Kidney (tissue), 22 donors: ENCODE measurements at places on chromosomes 5 and 9.

- no peak for DNase-seq
Measured at GRCh38 chr5:106801554-106801953, 869.2 kb downstream of the EFNA5 start.

- no peak for DNase-seq
Measured at GRCh38 chr5:68217047-68217355, 1.4 kb downstream of the PIK3R1 start.

GRCh38 chr9:127578952-127579853, 32.9 kb upstream of the STXBP1 start:
- peak; percentile 60 for DNase-seq

DNA sequence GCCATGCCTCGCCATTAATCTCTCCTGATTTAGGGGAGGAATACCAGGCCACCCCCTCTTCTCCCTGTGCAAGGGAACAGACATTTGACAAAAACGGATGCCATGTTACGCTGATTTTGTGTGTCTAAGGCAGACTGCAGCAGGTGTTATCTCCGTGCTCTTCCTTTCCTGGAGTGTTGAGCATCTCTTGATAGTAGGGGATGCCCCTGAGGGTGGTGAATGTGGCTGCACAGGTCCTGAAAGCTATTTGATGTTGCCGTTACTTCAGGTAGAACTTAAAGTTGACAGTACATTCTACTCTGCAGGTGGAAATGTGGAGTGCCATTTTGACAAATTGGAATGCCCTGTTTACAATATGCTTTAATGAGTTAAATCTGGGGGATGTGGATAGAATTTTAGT, 21.5 kb downstream of the TENT4A start:
- DNase-seq: no peak

- peak; percentile 15 for DNase-seq
Measured at GRCh38 chr9:74824654-74825053, 63.1 kb downstream of the TRPM6 start.

- no peak for DNase-seq
Measured at GRCh38 chr5:91182763-91183162, 200.4 kb downstream of the ARRDC3 start.

DNA sequence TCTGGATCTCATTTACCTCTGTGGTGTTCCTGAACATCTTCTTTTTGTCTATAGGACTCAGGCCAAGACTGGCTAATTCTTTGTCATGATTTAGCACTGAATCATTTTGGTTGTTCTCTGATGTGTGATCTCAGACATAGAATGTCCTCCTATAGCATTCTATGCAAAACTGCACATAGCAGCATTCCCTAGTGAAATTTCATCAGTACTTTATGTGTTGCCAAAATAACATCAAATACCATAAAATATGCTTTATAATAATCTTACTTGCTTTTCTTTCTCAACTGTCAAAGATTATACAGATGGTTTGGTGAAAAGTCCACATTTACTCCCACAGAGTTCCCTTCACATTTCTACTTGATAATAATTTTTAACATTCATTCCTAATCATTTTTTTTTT, 115.7 kb upstream of the MPDZ start:
- DNase-seq: no peak

- DNase-seq: peak; percentile 86
Measured at GRCh38 chr5:169106911-169107706, 193.8 kb downstream of the SLIT3 start.

GRCh38 chr9:115171921-115172388, 54.0 kb upstream of the TNC start:
- DNase-seq: peak; percentile 66

GRCh38 chr9:73149371-73150067, 2.1 kb upstream of the ANXA1 start:
- peak; percentile 35 for DNase-seq

GRCh38 chr9:123268199-123268464, 254 bp downstream of the STRBP start:
- no peak for DNase-seq

DNA sequence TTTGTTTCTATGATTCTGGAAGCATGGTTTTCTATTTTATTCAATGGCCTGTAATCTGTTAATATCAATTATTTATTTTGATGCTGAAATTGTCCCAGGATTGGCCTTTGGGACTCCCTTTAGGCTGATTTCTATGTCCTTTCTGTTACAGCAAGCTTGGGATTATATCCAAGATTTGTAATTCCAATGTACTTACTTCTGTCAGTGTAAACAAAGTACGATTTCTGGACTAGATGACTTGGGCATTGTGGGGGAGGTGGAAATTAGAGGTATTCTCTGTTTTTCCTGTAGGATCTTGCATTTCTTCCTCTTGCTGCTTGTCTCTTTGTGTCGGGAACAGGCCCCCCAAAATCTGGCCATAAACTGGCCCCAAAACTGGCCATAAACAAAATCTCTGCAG, 3.7 kb downstream of the PCDHGA12 start:
- no peak for DNase-seq

DNA sequence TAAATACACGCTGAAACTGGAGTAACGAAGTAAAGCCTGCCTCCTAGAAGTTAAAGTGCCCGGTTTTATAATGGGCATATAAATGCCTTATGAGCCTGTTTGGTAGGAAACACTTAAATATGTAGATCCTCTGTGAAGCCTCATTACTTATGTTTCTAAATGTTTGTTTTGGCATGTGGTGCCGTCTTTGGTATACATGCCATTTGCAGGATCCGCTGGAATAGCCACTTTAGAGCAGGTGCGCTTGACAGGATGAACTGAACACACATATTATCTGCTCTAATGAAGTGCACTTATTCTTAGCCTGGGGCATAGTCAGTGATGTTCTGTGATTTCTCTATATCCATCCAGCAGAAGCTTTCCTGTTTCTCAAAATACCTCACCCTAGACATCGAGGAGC, 778.1 kb upstream of the WWC1 start:
- no peak for DNase-seq

GRCh38 chr5:133635051-133635450, 22.7 kb upstream of the FSTL4 start:
- DNase-seq: no peak

DNA sequence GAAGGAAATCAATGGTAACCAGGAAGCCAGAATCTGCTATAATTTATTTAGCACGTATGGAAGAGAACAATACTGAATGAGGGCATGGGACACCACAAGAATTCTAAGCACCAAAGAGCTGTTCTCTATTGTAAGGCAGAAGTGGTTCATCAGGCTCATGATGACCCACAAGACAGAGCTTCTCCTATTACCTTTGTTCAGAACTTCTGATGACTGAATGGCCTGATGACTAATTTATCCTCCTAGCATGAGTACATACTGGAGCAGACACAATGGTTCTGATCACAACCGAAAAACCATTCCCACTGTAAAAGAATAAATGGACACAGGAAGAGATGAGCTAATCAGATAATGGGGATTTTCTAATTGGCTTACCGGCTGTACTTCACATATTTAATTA, 329.8 kb upstream of the PDE4D start:
- DNase-seq: no peak

DNA sequence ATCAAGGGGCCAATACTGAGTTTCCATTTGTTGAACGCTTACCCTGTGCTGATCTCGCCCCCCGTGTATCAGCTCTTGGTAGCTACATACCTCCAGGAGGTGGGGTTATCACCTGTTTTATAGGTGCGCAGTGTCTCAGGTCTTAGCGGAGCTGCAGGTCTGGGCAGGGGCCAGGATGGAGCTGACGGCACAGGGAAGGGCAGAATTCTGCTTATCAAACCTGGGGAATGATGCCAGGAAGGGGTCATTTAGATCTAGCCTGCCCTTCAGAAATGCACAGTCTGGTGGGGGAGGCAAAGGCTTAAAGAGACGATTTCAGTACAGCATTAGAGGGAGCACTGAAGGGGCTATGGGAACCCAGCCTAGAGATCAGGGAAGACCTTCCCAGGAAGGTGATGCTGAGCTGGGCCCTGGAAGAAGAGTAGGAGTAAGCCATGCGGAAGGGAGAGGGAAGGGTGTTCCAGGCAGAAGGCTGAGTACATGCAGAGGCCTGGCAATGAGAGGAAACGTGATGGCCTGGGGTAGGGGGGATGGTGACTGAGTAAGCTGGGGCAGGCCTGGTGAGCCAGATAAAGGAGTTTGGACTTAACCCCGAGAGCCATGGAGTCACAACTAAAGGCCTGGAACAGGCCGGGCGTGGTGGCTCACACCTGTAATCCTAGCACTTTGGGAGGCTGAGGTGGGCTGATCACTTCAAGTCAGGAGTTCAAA, 31.5 kb downstream of the OLFML2A start:
- DNase-seq: no peak

DNA sequence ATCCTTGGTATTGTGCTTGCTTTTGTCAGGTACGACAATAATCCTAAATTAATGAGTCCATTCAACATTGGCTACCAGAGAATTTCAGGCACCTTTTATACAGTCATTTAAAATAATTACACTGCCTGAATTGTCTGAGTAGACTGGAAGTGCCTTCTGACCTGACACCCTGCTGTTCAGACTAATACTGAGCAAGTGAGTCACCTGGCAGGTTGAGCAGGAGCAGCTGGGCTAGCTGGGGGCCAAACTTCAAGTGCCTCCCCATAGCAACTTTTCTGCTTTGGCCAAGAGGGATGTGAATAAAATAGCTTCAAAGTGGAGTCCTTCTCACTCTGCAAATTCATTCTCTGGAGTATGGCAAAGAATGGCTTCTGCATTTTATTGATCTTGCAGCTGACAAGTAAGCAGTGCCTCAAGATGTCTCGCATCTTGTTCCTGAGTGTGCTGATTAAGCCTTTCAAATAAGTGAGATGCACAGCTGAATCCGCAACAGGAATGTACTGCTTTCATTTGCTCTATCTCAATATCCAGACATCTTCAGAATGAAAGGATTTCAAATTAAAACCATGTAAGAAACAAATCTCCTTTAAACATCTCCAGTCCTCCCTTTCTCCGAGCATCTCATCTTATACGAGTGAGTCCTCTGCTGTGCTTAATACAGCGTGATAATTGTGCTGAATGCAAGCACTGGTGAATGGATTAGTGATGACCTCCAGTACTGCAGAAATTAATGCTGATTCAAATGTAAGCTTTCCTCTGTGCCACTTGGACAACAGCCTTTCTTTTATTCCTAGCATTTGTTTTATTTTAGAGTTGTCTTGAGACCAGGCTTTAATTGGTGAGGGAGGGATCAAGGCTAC, 271.2 kb downstream of the EDIL3 start:
- DNase-seq: no peak

DNA sequence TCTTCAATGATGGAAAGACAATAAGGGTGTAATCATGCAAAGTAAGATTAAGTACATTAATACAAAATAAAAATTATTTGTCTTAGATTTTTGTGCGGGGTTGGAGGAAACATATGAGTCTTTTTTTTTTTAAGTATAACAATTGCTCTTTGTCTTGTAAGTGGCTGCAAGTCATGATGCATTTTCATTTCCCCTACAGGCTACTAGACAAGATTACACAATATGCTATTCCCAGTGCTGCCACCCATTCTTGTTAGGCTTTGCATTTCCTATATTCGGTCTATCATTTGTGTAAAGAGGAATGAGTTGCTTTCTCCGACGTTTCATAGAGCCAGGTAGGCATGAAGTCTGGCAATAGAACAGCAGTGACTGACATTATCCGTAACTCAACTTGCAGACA, 294.2 kb upstream of the CYLC2 start:
- no peak for DNase-seq

DNA sequence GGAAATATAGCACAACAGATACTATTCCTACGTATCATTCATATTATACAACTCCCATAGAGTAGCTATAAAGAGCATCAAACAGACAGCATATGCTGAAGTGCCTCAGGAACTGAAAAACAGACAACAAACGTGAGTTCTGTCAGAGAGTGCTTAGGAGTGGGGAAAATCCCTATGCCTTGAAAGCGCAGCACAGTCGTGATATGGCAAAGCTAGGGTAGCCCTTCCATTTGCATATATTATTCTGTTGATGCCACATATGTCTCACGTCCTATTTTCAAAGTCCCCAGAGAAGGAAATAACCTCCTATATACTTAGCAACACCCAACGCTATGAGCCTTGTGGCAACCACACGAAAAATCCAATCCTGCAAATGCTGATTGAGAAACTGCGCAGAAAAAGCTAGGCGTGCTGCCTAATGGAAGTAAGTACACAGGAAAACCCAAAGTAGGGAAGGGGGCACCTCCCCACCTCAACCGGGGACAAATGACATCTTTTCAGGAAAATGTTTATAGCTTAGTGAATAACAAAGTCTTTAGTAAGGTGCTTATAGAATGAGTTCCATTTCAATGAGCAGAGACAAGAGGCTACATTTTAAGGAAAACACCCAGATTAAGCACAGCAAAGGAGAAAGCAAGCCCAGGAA, 105.1 kb downstream of the MED10 start:
- DNase-seq: no peak

GRCh38 chr9:124419832-124420489, 4.7 kb upstream of the PSMB7 start:
- DNase-seq: no peak

DNA sequence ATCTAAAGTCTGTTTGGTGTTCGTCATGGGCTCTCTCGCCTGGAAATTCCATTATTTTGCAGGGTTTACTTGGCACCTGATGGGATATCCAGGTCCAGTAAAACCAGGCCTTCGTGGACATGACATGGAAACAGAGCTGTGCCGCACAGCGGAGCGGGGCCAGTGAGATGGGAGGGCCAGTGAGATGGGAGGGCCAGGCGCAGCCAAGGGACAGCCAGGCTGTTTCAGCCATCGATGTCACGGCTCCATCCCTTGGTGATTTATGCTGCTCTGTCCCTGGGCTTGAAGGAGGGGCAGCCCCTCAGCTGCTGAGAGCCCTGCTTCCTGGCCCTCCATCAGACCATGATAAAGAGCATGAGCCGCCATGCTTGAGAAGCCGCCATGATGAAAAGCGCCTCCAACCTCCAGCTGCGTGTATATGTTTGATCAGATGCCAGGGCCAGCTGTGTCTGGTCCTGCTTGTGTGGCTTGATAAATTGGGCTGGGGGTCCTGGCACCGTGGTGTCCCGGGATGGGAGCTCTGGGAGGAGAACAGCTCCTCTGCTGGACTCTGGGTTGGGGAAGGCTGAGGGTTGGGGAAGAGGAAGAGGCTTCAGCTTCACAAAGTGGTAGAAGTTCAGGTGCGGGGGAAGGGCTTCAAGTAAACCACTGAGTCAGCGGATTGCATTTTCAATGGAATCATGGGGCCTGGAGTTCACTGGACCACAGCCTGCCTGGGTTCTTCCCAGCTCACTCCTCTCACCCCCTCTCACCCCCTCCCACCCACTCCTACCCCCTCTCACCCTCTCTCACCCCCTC, 6.1 kb upstream of the COL5A1 start:
- peak; percentile 68 for DNase-seq

- no peak for DNase-seq
Measured at GRCh38 chr5:1939256-1939655, 56.5 kb upstream of the IRX4 start.

- no peak for DNase-seq
Measured at GRCh38 chr5:54212331-54212730, 98.0 kb downstream of the ARL15 start.
